ENCODE measurements at places on chromosomes 12 and 14. TPM values are rescaled to one million over a fixed set of nuclear protein-coding genes. Genes with fewer than 3 reads are reported as not detected.

Gene NPAS3
- total RNA-seq: not detected

Gene PARPBP
- total RNA-seq: 0.90 TPM

- no peak for DNase-seq
These were observed 2.3 kb downstream of the ISCU start for GRCh38 chr12:108564724-108565123.

Gene SUPT16H
- total RNA-seq: 57.0 TPM

DNA sequence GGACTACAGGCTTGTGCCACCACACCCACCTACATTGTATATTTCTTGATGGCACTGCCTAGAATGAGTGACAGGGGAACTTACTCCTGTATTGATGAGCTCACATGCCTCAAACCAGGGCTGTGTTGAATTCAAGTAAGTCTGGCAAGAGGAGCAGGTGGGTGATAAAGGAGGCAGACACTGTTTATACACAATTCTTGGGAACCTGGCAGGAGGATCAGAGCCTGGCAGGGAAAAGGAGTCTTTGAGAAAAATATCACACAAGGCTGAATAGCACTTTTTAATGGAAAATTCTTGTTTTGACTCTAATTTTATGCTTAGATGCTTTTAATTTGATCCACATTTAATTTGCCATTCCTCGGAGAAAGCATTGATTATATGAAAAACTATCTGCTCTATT is 293.1 kb upstream of the NPAS3 start:
- no peak for DNase-seq

Gene RHOF
- total RNA-seq: 27.7 TPM

DNA sequence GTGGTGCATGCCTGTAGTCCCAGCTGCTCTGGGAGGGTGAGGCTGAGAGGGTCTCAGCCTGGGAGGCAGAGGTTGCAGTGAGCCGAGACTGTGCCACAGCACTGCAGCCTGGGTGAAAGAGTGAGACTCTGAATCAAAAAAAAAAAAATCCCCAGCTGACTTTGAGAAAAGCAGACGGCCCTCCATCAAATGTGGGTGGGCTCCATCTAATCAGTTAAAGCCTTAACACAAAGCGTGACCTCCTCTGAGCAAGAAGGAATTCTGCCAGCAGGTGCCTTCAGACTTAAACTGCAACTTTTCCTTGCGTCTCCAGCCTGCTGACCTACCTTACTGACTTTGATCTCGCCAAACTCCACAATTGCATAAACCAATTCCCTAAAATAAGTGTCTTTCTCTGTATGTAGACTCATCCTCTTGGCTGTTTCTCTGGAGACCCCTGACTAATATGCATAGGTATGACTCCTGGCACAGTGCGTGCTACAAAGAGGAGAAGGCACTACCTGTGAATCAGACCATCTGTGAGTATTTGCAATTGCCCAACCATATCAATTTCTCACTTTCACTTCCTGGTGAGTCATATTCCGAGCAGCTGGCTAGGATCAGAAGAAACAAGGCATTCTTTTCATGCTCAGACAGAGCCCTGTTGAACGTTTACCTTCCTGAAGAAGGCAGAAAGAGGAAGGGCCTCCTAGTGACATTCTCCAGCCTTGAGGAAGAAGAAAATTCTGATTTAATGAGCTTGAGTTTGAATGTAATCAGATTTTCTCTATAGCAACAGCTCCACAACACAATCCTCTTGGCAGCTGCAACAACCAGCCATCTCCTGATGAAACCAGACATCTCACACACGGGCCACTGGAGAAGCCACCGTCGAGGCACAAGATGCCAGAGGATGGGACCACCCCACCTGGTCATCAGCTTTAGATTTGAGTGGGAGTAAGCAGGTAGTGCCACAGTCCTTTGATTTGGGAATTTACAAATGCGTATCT is 54.3 kb downstream of the CLMN start:
- DNase-seq: peak; percentile 100

DNA sequence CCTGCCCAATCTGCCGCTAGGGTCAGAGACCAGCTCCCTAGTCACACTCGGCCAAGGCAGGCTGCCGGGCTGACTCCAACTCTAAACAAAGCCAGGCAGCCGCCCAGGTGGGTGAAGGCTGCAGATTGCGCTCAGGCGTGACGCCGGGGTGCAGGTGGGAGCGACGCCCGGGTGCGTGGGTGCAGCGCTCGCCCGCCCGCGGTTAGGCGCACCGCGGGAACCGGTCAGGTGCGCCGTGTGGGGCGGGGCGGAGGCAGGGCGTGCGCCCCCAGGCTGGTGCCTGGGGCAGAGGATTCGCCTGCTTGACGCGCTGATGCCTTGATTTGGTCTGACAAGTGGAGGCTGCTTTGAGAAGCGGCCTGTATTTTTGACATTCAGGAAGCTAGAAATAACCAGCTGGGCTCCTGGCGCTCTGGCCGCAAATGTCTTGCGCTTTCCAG is 126.7 kb upstream of the HIF1A start:
- no peak for DNase-seq

Gene SLC35F4
- not detected for total RNA-seq
